Skeletal muscle tissue (tissue), 5 donors: ENCODE measurements at places on chromosomes 7 and 10. TPM values are rescaled to one million over a fixed set of nuclear protein-coding genes. Genes with fewer than 3 reads are reported as not detected.

The CLDN4 gene
- total RNA-seq, result not detected

The OR6B1 gene
- total RNA-seq, result not detected

The MALRD1 gene
- 2.1 TPM for total RNA-seq

The SEMA3A gene
- 24.5 TPM for total RNA-seq

The ZPBP gene
- not detected for total RNA-seq

The HERC4 gene
- total RNA-seq, result 64.7 TPM

The AZGP1 gene
- total RNA-seq, result 9.4 TPM

The PRLHR gene
- not detected for total RNA-seq
